ENCODE measurements at places on chromosomes 16 and 17. TPM values are rescaled to one million over a fixed set of nuclear protein-coding genes. Genes with fewer than 3 reads are reported as not detected.

Gene INCA1
- 32.6 TPM for total RNA-seq

DNA sequence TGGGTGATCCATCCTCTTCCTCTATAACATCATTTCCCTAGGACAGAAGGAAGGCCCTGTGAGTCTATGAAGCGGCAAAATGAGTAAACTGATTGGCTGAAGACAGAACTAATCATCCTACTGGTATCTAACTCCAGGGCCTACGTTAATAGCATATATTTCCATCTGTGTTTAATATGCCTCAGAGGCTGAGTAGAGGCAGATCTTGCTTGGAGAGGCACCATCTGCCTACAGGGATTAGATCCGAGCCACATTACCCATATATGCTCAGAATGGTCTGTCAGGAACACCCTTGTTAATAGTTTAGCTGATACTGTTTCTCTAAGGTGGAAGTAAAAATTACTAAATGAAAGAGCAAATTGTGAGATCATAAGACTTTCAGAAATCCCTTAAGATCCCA is 13.2 kb upstream of the FOXJ1 start:
- peaks cover 3% of the 10 kb centered on the region for H3K4me1 ChIP-seq
- H3K4me3 ChIP-seq: no peak overlapping the region
- H3K27ac ChIP-seq: no peak overlapping the region
- no peak for DNase-seq
- H3K36me3 ChIP-seq: no peaks in the 10 kb centered on the region

- H3K4me3 ChIP-seq: peak within 1 kb of the TSS; percentile 89
- H3K4me1 ChIP-seq: no peaks in the 10 kb centered on the region
- DNase-seq: peak; percentile 98
- peak within 1 kb of the TSS; percentile 99 for H3K27ac ChIP-seq
- no peaks in the 10 kb centered on the region for H3K36me3 ChIP-seq
Measured at GRCh38 chr16:30609926-30610839, at the start of gene ZNF689. Gene ZNF689, minus strand, starts transcription at chr16:30610389. Its CDS starts 348 bp downstream, at chr16:30610041.

DNA sequence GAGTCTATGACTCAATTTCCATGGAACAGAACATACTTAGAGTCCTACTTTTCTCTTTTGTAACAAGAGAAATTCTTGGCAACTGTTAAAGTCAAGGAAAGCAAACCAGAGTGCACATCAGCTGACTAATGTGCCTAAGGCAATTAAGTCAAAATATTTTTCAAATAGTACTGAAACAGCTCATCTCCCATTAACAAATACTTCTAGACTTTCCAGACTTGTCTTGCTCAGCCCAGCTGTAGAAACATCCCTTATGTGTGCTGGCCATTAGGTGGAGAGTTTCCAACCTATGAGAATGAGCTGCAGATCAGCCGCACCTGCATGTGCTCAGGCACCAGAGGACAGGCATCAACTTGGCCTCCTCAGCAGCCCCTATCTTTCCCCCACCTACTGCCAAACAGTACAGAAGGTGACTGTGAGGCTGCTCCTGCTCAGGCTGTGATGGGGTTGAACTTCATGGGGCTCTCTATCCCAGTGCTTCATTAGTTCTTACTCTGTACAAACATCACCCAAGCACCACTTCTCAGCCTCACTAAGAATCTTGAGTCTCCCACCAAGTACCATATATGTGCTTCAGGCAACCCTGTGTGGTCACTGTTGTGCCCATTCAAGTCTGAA is 32.2 kb downstream of the TEX2 start:
- peaks cover 7% of the 10 kb centered on the region for H3K4me1 ChIP-seq
- no peak overlapping the region for H3K4me3 ChIP-seq
- peak; percentile 22 for DNase-seq
- peak overlapping the region; percentile 83 for H3K27ac ChIP-seq

DNA sequence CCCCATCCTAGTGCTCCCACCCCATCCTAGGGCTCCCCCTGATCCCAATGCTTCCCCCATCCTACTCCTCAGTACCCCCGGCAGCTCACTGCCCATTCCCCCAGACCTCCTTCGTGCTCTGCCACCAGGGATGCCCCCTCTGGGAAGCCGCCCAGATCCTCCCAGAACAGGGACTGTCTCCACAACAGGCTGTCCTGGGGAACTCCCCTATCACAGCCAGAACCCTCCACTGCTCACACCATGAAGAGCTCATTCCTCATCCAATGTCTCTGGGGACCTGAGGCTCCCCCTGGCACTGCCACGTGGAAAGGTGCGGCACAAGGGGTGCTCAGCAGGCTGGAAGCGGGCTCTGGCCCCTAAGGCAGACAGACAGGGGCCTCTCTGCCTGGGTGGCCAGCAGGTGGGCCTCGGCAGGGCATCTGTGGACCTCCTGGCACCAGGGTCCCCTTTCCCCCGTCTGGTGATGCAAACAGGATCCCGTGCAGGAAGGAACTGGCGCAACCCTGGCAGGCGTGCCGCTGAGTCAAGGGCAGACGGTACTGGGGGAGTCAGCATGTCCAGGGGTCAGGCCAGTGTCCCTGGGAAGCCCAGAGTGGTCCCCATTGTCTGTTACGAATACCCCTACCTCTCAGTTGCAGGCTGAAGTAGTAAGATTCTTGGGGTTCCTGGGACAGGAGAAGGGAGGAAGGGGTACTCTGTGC is 14.8 kb upstream of the PVALEF start:
- no peaks in the 10 kb centered on the region for H3K4me1 ChIP-seq
- H3K27ac ChIP-seq: no peak overlapping the region
- no peaks in the 10 kb centered on the region for H3K27me3 ChIP-seq
- no peak overlapping the region for H3K4me3 ChIP-seq
- no peaks in the 10 kb centered on the region for H3K36me3 ChIP-seq
- DNase-seq: no peak

- DNase-seq: no peak
- no peak overlapping the region for H3K4me3 ChIP-seq
- H3K27ac ChIP-seq: no peak overlapping the region
- no peaks in the 10 kb centered on the region for H3K4me1 ChIP-seq
- H3K27me3 ChIP-seq: no peaks in the 10 kb centered on the region
Measured at GRCh38 chr17:4742629-4743028, 2.9 kb upstream of the CXCL16 start.

DNA sequence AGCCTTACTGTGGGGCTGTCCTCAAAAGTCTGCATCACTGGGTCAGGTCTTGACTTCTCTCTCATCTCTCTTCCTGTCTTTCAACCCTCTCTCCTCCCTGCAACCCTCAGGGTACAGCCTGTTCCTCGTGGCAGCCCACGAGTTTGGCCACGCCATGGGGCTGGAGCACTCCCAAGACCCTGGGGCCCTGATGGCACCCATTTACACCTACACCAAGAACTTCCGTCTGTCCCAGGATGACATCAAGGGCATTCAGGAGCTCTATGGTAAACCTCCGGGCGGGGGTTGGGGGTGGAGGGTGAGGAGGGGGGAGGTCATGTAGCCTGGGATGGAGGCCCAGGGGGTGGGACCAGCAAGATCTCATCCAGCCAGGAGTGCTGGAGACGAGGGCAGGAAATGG is 12.7 kb downstream of the MMP2 start:
- peak; percentile 24 for DNase-seq
- H3K4me1 ChIP-seq: peaks cover 15% of the 10 kb centered on the region
- peak overlapping the region; percentile 63 for H3K27ac ChIP-seq
- no peak overlapping the region for H3K4me3 ChIP-seq

Gene CCDC154
- 18.0 TPM for total RNA-seq

DNA sequence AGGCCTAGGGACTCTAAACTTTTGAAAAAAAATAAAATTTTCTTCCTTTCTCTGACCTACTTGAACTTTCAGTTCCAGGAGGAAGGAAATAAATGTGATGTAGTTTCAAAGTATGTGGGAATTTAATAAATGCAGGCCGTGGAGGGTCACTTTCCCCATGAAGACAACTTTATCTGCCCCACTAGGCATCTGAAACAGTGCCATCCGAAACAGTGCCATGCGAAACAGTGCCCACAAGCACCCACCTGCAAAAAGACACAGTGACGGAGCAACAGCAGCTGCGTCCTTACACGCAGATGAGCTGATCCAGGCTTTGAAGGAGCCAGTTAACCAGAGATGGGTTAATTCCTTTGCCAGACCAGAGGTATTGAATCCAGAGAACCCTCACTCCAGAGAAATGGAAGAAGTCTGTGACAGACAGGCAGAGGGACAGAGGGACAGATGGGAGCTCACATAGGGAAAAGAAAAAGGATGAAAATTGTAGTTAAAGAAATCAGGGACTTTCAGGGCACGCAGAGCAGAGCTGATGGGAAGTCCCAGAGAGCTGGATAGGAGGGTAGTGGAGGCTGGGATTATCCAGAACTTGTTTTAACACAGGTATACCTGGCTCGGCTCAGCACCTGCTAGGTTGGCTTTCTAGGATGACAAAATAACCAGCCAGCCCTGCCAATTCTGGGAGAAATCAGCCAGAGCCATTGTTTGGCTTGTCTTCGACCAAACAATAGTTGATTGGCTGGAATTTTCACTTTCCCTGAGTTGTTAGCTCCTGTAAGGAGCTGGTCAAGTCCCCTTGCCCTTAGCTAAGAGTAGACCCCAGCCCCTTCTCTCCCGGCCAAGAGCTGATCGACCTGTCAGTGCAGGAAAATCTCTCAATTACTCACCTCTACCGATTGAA is 17.1 kb upstream of the HOXB13 start:
- no peak overlapping the region for H3K27ac ChIP-seq
- H3K36me3 ChIP-seq: no peaks in the 10 kb centered on the region
- H3K27me3 ChIP-seq: no peaks in the 10 kb centered on the region
- no peak for DNase-seq
- no peak overlapping the region for H3K4me3 ChIP-seq
